ENCODE measurements at places on chromosomes 16 and 17. TPM values are rescaled to one million over a fixed set of nuclear protein-coding genes. Genes with fewer than 3 reads are reported as not detected.

DNA sequence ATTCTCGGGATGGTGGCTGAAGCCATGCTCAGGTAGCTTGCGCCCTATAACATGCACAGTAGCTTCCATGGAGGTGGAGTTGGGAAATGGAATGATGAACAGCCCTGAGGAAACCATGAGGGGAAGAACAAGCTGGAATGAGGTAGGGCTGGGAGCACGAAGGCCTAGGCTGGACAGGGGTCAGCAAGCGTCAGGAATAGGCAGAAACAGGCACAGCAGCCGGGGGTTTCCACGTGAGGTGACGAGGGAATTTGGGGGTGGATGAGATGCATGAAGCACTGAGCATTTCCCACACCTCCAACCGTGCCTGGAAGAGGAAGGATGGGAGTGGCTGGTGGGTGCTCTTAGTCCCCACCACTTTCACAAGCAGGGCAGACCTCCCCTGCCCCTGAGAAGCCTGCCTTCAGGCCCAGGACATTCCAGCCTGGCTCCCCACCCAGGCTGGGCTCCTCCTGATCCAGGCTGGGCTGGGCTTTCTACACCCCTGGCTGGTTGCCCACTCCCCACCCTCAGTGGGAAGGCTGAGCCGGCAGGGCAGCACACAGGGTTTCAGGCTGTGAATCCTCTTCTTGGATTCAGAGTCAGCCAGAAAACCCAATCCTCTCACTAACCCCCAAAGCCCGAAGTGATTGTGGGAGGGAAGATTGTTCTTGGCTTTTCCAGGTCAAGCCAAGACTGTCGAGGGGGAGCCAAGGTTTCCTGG is 21.9 kb downstream of the PLEKHG4 start:
- H3K27ac ChIP-seq: no peak overlapping the region
- DNase-seq: no peak
- H3K36me3 ChIP-seq: no peaks in the 10 kb centered on the region
- H3K27me3 ChIP-seq: no peaks in the 10 kb centered on the region
- H3K4me1 ChIP-seq: no peaks in the 10 kb centered on the region

DNA sequence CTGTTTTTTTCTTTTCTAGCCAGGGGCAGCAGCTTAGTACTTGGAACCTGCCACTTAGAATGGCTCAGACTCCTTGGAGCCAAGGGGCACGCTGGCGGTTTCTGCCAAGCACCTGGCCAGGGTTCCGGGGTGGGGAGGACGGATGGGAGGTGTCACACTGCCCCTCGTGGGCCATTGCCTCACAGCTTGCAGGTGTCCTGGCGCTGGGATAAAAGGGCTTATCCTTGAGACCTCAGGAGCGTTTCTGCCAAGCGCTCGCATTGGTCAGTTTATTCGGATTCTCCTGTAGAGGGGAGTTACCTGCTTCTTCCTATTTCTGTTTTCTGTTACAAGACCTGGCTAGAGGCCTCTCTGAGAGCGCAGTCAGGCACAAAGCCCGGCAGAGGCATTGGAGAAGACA is 234.6 kb downstream of the MSI2 start:
- H3K27me3 ChIP-seq: no peaks in the 10 kb centered on the region
- no peak overlapping the region for H3K4me3 ChIP-seq
- H3K36me3 ChIP-seq: no peaks in the 10 kb centered on the region
- H3K27ac ChIP-seq: no peak overlapping the region
- peaks cover 19% of the 10 kb centered on the region for H3K4me1 ChIP-seq

- no peaks in the 10 kb centered on the region for H3K27me3 ChIP-seq
- no peak overlapping the region for H3K4me3 ChIP-seq
- peaks cover 7% of the 10 kb centered on the region for H3K36me3 ChIP-seq
Measured at GRCh38 chr17:74810699-74811485, 34.7 kb upstream of the NAT9 start.

Gene PLCD3
- 3.9 TPM for total RNA-seq
